MV-4-11 (cell line): ENCODE measurements at places on chromosomes 7 and 10.

- no peak for DNase-seq
These were observed 897.0 kb upstream of the CELF2 start for GRCh38 chr10:10120671-10121070.

DNA sequence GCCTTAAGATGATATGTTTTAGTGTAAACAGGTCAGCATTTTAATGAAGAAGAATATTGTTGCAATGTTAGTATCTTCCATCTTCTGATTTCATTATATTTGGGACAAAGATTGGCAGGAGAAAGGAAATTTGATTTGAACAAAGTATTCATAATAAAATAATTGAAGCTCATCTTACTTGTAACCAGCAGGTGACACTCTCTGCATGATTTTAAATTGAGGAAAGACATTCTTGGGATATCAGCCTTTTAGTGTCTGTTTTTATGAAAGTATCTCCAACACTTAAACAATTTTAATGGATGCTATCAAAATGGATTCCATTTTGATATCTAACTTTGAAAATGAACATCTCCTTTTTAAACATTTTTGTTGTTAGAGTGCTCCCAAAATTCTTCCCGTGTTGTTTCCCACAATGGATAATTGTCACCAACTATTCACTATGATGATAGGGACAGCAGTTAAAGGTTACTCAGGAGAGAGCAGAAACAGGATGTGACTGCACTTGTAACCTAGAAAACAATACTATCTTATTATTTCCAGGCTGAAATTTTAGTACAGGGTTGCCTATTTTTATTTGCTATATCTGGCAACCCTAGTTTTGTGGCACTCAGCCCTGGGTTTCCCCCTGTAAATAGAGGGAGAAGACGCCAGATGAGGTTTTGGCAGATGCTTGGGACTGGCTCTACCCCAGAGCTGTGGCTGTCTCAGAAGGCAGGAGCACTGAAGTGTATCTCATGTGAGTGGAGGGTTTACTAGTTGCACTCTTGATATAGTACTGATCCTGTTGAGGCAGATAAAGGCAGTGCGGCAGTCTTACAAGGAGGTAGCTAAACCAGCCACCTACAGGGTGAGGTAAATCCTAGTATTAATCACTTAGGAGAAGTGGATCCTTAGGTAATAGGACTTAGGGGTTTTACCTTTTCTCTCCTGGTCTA, 31.0 kb upstream of the ABCB4 start:
- DNase-seq: peak; percentile 2

DNA sequence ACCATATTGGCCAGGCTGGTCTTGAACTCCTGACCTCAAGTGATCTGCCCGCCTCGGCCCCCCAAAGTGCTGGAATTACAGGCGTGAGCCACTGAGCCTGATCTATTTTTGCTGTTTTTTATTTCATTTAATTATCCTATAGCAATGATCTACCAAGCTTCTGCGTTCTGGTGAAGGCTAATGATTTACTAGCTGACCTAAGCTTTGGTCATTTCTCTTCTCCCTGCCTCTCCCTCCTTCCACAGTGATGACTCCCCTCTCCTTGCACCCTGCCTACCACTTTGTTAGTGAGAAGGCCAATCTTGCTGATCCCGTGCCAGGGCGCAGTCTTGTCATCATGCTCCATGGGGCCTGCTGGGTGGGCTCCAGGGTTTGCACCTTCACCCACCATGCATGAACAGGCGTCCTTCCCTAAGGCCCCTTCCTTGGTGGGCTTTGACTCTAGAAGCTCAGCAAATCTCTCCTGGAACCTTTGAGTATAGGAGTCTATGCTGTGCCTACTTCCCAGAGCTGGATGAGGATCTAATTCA, 11.9 kb upstream of the ZCCHC24 start:
- no peak for DNase-seq

GRCh38 chr7:95066737-95067530, 159.5 kb downstream of the PPP1R9A start:
- DNase-seq: no peak

DNA sequence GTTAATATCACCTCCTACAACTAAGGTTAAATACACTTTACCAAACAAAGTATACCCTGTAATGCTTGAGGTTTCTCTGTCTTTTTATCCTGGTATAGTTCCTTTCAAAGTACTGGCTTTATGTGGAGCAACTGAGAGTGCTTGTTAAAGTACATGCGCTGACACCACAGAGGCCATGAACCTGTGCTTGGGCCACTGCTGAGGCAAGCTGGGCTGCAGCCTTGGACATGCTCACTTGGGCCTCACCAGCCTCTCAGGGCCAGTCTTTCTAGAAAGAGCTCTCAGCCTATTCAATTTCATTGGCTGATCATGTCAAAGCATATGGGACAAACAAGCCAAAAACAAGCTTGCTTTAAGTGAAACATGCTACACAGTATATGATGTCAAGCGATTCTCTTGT, 126.1 kb upstream of the DNAJB12 start:
- DNase-seq: no peak
